ENCODE measurements at places on chromosomes 6 and 20.

DNA sequence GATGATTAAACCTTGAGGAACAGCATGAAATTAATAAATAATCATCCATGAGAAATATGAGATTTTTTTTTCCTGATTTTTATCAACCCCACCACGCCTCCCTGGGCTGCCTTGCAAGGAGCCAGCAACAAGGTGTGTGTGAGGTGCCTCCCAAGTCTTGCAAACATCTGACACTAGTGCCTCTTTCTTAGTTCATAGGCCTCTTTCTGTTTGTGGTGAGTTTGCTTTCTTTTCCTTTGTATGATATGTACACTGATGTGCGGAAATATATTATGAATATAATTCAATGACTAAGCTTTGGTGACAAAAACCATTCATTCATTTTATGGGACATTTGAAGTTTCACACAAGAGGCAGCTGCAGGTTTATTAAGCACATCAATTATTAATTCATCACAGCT lies 63.2 kb upstream of the SYNDIG1 start:
- no peak for DNase-seq

DNA sequence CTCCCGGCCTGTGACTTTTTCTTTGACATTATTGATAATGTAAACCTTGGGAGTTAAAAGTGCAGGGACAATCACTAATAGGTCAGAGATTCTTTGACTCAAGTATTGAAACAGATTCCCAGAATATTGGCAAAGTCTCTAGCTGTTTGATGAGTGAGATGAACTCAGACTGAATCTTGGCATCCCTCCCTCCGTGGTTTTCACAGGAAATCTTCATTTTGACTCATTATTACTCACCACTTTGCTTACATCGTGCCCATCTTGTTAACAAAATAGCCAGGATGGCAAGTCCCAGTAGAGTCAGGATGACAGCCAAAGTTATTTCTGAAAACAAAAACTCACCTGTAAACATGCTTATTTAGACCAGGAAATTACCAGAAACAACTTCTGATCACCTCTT lies 2.0 kb downstream of the TSBP1 start:
- no peak for DNase-seq

- no peak for DNase-seq
Measured at GRCh38 chr6:16741112-16742016, 19.9 kb downstream of the ATXN1 start.

DNA sequence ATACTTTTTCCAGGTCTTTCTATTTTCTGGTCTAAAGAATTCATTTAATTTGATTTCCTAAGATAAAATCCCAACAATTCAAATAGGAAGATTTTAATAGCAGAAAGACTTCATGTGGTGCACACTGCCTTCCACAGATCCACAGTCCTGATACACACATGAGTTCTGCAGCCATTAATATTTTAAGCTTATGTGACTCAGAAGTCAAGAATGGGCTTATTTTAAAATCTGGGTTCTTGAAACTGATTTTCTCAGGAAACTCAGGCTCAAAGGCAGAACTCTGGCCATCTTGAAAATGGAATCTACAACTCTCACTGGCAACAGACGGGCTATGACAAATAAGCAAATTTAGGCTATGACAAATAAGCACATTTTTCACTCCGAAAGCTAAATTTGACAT lies 88.2 kb downstream of the COL12A1 start:
- DNase-seq: no peak

DNA sequence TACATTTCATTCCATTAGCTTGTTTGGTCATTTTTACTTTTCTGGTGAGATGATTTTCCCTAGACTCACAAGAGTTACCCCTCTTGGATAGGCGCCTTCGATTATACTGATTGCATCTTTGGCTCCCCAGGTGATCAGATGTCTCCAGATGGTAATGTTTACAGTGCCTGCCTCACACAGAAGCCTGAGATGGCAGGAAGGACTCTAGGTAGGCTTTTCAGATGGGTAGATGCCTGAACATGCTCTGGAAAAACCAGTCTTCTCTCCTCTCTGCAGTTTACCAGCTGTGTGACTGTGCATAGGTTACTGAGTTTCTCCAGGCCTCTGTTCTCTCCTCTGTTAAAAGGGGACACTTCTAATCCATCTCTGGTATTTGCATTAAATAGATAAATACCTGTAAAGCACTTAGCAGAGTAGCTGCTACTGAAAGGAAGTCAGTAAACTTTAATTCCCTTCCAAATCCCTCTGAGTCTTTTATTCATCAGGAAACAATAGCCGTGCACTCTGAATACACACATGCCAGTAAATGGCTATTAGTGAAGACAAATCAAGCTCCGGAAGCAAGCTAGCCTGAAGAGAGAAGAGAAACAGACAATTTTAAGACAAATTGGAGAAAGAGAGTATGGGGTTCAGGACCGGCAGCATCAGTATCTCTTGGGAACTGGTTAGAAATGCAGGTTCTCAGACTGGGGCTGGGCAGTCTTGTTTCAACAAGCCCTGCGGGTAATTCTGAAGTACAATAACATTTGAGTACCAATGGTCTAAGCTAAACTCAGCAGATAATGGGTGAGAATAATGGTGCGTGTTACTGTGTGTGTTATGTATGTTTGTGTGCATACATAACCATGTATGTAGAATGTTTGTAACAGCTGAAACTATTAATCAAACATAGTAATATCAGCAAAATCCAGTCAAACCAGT lies 139.4 kb downstream of the UST start:
- no peak for DNase-seq

GRCh38 chr6:89044328-89045010 lies 36.1 kb upstream of the PNRC1 start:
- DNase-seq: no peak

- no peak for DNase-seq
Measured at GRCh38 chr6:107411161-107411560, 48.2 kb downstream of the PDSS2 start.

All from midbrain (tissue), 1 donor.